ENCODE measurements at places on chromosomes 12 and 14.

GRCh38 chr12:91356405-91356804 is 173.8 kb upstream of the DCN start:
- no peak for DNase-seq

DNA sequence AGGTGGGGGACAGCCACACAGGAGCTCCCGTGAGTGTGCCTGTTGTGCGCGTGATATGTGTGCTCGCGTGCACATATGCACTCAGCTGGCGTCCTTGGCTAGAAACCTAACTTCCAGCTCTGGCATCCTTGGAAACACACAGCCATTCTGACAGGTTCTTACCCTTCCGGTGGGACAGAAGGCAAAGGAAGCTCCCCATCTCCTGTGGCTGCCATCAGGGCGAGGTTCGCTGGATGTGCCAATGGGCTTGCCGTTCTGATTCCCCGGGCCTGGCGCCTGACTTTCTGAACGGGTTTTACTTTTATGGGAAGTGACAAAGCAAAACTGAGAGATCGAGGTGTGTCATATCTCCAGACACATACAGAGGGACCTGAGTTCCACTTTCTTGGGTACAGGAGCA is 124.7 kb downstream of the PAPOLA start:
- DNase-seq: no peak

GRCh38 chr14:47040550-47040949 is 389.0 kb upstream of the RPL10L start:
- DNase-seq: no peak

DNA sequence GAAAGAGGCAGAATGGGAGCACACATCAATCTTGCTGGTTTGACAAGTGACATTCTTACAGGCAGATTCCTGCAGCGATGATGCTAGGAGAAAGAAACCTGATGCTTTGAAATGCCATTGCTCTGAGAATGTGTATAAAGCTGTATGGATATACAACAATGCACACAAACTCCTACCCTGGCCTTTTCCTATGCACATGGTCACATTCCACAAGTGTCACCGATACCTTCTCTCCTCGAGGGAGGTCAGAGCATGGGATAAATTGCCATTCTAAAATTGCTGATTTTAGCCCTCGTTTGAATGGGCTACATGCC is 11.9 kb downstream of the FGF6 start:
- no peak for DNase-seq

DNA sequence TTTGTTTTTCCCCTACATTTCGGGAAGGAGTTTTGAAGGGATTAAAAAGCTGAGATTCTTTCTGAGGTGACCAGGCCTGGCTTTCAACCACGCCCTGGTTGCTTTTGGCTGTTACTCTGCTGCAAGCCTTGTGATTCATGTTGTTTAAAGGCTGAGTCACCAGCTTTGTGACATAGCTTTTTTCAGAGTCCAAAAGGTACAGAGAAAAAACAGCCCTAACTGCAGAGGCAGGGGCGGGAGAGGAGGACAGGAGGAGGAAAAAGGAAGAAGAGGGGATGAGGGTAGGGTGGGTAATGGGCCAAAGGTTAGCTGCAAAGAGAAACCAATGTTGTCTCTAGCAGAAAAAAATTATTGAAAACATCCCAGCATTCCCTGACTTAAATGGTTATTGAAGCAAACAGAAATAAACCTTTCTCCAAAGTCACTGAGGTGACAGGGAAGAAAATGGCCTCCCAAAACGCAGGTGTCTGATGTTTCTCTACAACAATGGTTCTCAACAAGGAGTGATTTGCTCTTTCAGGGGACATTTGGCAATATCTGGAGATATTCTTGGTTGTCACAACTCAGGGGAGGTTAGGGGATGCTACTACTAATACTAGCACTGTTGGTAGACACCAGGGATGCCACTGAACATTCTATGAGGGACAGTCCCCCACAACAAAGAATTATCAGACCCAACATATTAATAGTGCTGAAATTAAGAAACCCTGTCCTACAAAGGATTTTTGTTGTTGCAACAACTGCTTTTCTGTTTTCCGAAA is 2.1 kb upstream of the UBC start:
- DNase-seq: no peak

GRCh38 chr12:48602192-48602989 is 32.5 kb upstream of the LALBA start:
- DNase-seq: no peak

GRCh38 chr14:69658664-69659261 is 47.4 kb downstream of the SUSD6 start:
- no peak for DNase-seq

GRCh38 chr12:31740628-31741027 is 11.8 kb upstream of the AMN1 start:
- DNase-seq: no peak

GRCh38 chr12:100963381-100963780 is 168.8 kb downstream of the ANO4 start:
- DNase-seq: no peak

- DNase-seq: no peak
Measured at GRCh38 chr14:45705940-45706534, 453.0 kb upstream of the MIS18BP1 start.

All from stimulated activated CD4-positive, alpha-beta T cell treated with anti-CD3 and anti-CD28 coated beads, Interleukin-1b, Interleukin-23, amount 100 ng/mL, for 4 hours (primary cell).